ENCODE measurements at places on chromosomes 3 and 15.

GRCh38 chr3:15266510-15267376 is 60.7 kb downstream of the CAPN7 start:
- DNase-seq, result no peak

- DNase-seq, result no peak
Measured at GRCh38 chr15:39205506-39206371, 375.1 kb upstream of the THBS1 start.

GRCh38 chr3:55526332-55527030 is 39.4 kb upstream of the WNT5A start:
- no peak for DNase-seq

- peak; percentile 58 for DNase-seq
Measured at GRCh38 chr15:45714590-45715488, 80.0 kb downstream of the SQOR start.

DNA sequence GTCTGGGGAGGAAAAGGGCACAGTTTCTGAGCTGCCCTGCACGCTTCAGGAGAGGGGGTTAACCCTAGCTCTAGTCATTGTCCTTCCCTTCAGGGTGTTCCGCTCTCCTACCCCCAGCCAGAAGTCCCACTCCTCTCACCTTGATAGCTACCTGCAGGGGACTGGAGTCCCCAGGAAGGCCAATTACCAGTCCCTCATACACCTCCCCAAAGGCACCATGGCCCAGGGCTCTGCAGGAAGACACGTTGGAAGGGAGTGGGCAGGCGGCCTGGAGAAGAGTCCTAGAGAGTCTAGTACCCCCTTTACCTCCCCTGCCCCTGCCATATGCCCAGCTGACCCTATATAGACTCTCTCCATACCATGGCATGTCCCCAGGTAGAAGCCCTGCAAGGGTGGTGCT is 7.9 kb downstream of the LTK start:
- DNase-seq, result no peak

DNA sequence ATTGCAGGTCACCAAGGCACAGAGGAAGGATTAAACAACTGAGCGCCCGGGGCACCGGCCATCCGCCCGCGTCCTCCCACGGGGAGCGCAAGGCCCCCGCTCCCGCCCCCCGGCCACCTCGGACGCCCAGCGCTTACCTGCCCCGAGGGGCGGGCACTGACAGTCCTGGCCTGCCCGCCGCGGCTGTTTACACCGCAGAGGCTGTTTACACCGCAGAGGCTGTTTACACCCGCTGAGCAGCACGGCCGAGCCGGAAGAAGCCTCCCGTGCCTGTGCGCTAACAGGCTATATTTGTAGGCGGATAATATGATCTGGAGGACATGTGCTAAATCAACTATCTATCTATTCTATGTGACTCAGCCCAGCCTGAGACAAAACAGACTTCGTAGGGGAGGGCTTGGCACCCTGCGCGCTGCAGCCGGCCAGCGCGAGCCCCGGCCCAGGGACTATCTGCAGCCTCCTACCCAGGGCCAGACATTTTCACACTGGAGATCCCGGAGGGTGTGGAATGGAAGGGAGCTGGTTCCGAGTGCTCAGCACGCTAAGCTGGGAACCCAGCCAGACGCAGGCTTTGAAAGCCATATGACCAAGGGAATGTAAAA is at the start of gene LRRC2:
LRRC2 (minus strand) TSS at position 263 of the 602 bp plus-strand sequence. CDS start 14,711 bp downstream, outside the sequence.
- DNase-seq, result peak; percentile 52

- DNase-seq, result no peak
Measured at GRCh38 chr3:14266361-14266760, 87.7 kb downstream of the LSM3 start.

- no peak for DNase-seq
Measured at GRCh38 chr3:59540241-59540640, 490.4 kb upstream of the CFAP20DC start.

DNA sequence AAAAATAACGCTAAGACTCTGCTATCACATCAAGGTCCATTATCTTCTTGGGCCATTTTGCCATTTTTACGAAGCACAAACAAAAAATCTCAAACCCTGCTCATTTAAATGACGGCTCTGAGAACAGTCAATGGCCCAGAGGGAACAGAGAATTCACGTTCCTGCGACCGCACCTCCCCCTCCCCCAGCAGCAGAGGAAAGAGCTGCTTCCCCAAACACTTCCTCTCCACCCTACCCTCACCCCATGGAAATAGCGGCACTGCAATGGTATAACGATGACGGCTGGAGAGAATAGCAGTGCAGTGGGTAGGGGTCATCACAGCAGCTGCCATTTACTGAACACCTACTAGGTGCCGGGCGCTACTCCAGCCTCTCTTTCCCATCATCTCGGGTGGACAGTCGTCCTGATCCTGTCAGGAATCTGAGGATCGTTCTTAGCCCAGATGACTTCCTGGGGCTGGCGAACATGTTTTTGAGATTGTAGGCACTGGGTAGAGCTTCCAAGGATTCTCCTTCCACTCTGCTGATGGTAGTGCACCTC is 113.3 kb downstream of the IQSEC1 start:
- peak; percentile 86 for DNase-seq

- no peak for DNase-seq
Measured at GRCh38 chr15:66101715-66102395, 151.7 kb downstream of the MEGF11 start.

Data from suppressor macrophage (primary cell).